ENCODE measurements at places on chromosomes 16 and 17.

DNA sequence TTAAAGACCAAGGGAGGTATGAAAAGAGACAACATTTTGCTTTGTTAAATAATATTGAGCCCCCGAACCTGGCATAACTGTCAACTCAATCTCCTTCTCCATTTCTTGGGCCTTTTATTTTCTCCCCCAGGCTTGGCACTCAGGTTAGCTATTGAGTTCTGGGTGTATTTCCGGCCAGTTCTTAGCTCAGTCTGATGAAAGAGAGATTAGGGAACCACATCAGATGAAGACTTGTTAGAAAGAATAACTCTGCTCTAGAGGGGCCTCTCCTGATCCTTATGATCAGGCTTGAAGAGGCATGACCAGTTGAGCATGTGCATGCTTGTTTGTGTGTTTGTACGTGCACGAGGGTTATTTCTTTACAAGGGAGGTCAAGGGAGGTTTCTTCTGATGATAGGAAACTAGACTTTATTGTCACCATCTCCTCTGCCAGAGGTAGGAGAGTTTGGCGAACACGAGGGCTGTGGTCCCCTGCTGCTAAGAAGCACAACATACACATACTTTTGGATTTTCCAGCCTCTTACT is 29.2 kb upstream of the HS3ST2 start:
- DNase-seq = no peak

DNA sequence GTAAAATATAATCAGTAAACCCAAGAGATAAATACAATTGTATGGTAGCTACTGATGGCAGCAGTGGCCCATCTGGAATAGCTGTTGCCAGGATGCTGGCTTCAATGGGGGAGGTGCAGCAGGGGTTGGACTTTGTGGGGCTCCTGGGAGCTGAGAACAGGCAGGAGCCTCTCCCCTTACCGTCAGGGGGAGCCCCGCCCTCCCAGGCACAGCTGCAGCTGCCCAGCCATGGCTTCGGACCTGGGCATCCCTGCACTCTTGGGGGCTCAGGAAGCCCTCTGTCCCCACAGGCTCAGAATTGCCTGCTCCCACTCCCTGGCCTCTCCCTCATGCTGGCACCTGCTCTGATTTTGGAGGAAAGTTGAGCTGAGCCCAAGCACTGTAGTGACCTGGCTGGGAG is 741.1 kb downstream of the CDH11 start:
- DNase-seq = no peak

GRCh38 chr17:80859002-80859941 is 132.4 kb upstream of the CHMP6 start:
- no peak for DNase-seq

DNA sequence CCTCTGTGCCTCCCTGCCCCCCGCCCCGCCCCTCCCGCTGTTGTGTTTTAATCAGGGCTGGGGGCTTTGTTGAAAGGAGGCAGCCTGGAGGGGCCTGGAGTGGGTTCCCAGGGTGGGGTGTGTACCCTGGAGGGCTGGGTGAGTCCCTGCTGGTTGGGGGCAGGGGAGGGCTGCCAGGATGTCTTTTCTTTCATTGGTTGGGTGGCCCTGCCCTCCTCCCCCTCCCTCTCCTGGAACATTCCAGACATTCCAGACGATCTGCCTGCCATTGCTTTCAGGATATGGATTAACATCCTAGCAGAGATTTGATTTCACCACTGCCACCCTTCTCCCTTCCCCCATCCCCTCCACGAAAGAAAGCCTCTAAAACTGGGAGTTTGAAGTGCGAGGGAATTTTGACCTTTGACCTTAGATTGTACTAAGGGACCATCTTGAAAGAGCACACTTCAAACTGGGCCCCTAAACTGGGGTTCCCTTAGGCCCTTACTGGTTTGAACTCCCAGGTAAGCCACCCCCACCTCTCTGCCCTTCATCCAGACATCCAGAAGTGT is 25.3 kb downstream of the IGF2BP1 start:
- DNase-seq = no peak

GRCh38 chr17:55289106-55289446 is 24.3 kb downstream of the HLF start:
- no peak for DNase-seq

- DNase-seq = no peak
Measured at GRCh38 chr16:87848676-87849345, 20.5 kb downstream of the SLC7A5 start.

GRCh38 chr17:45073414-45074070 is 12.4 kb downstream of the NMT1 start:
- DNase-seq = no peak

GRCh38 chr16:79537584-79537983 is 63.0 kb downstream of the MAF start:
- no peak for DNase-seq

DNA sequence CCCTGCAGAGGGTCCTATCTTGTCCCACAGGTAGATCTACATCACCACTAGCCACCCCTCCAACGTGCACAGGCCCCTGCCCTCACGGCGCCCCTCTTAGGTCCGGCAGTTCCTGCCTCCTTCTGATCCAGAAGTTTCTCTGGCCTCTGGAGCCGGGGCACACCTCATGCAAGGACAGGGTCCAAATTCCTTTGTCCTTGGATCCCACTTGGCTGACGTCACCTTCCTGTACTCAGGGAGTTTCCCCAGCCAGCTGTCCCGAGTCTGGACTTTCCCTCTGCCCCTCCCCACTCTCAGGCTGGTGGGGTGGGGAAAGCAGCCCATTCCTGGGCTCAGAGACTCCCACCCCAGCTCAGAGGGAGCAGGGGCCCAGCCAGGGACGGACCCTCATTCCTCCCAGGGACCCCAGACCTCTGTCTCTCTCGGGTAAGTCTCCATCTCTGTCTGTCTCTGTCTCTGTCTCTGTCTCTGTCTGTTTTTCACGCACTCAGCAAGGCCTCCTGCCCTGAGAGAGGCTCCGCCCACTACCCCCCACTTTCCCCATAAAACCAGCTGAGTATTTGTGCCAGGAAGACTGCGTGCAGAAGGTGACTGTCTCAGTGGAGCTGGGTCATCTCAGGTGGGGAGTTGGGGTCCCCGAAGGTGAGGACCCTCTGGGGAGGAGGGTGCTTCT is at the start of gene IL32:
Gene IL32, plus strand, starts transcription at position 572 of the 673 bp plus-strand sequence. CDS start 172 bp downstream, outside the sequence.
- DNase-seq = no peak

- no peak for DNase-seq
Measured at GRCh38 chr16:57406881-57407280, 2.3 kb downstream of the CCL17 start.

DNA sequence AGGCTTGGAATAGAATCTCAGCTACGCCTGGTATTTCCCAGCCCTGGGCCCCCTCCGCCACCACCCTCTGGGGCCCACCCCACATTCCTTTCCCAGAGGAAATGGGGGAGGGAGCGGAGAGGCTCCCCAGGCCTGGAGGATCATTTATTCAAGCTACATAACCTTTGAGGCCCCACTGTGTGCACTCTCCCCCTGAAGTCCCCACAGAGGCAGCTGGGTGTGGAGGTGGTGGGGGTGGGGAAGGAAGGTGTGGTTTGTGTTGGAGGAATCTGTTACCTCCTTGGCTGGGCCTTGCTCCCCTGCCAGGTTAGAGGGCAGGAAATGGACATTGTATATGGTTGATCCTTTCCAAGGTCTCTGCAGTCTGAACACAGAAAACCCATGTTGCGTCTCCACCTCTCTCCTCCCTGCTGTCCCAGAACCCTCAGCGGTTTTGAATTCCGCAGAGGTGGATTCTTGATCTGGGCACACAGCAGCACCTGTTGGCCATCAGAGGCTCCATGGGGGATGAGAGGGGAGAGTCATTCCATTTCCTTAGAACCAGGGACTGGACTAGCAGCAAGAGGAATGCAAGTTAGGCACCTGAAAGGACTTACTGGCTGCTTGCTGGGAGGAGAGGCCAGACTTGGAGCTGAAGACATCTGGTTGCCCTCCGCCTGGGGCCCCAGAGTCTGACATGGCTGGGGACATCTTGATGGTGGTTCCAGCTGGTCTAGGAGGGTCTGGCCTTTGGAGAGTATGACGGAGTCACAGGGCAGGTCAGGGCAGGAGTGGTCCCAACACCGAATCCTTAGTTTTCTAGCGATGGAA is 23.0 kb downstream of the ARHGAP23 start:
- DNase-seq = no peak

GRCh38 chr17:16477255-16477654 is 14.7 kb downstream of the LRRC75A start:
- no peak for DNase-seq

DNA sequence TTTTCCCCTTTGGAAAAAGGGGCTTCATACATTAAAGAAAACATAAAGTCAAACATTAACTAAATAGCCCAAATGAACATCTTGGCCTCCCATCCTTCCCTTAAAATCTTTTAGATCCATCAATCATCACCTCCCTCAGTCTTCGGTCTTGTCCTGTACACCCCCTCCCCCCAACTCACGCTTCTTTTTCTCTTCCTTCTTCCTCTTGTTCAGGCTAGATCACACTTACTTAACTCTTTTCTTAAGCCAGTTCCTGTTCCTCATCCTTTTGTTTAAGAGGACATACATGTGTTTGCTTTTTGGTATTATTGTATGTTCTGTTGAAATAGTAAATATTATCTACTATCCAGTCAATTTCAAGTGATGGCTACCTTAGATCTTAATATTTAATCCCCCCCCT is 5.5 kb downstream of the MFSD6L start:
- no peak for DNase-seq

- DNase-seq = peak; percentile 84
Measured at GRCh38 chr17:4566785-4567184, 6.4 kb upstream of the GGT6 start.

- no peak for DNase-seq
Measured at GRCh38 chr16:8183176-8184099, 406.9 kb downstream of the TMEM114 start.

DNA sequence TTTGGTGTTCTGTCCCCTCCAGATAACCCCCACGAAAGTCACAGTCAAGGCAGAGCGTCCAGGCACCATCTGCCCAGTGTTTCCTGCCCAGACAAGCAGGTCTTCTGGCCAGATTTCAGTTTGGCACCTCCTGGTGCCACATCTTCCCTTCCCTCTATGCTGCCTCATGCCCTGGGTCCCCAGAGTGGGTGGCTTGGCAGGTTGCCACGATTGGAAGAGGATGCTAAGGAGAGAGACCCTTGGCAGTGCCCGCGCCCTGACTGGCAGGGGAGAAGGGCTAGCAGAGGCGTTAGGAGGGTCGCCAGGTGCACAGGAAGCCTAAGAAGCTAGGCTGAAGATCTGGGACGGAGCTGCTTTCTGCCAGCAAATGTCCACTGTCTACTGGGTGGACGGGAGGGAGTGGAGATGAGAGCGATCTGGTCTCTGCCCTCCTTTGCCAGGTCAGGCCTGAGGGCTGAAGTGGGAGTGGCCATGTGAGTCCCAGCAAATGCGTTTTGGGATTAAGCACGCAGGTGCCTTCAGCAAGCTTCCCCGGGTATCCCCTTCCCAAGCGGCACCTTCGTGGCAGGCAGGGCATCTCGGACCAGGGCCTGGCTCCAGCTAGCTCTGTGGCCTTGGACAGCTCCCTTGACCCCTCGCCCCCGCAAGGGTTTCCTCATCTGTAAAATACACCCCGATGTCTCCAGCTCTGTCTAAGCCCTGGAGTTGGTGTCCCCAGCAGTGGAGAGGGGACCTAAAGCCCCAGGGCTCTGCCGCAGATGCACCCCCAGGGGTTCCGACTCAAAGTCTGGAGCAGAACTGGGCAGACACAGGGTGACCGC is 13.4 kb upstream of the CD300A start:
- no peak for DNase-seq

DNA sequence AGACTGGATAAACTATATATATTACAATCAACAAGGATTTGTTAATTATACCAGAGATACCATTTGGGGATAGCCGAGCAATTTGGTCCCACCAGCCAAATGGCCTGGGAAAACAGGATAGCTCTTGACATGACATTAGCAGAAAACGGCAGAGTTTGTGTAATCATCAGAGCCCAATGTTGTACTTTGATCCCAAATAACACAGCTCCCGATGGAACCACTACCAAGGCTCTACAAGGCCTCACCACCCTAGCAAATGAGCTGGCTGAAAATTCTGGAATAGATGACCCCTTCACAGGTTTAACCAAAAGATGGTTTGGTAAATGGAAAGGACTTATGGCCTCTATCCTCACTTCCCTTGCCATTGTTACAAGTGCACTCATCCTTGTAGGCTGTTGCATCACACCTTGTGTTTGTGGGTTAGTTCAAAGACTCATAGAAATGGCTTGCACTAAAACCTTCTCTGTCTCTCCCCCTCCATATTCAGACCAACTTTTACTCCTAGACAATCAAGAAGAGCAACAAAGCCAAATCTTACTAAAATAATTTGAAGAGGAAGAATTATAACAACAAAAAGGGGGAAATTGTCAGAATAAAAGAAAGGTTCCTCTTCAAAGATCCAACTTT is 9.5 kb downstream of the TXNL4B start:
- DNase-seq = no peak

DNA sequence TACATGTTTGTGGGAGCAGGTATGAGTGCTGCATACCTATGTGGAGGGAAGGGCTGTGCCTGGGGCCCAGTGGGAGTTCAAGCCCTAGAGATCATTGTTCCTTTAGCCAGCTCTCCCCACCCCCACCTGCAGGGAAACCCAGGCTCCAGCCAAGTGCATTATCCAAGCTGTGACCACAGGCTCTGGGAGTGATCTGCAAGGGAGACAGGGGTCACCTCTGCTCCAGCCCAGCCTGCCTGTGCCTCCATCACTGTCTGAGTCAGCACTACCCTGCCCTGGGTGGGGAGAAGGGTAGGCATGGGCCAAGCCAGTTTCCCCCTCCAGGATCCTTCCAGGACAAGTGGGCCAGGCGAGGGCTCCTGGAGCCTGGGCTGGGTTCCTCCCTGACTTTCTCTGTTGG is 32.1 kb upstream of the SBK1 start:
- no peak for DNase-seq

GRCh38 chr16:55773859-55774549 is 58.9 kb downstream of the CES1 start:
- DNase-seq = no peak

GRCh38 chr17:75159196-75160031 is 5.1 kb upstream of the JPT1 start:
- DNase-seq = no peak
